Stimulated activated naive B cell treated with anti-CD40 and anti-IgM and Interleukin-4, amounts not matched to agents 10 μg/mL and 1 μg/mL and 100 μg/mL, for 72 hours (primary cell): ENCODE measurements at places on chromosomes 1 and 21.

- no peak for DNase-seq
These were observed 12.7 kb upstream of the RNF187 start for GRCh38 chr1:228474507-228474906.

DNA sequence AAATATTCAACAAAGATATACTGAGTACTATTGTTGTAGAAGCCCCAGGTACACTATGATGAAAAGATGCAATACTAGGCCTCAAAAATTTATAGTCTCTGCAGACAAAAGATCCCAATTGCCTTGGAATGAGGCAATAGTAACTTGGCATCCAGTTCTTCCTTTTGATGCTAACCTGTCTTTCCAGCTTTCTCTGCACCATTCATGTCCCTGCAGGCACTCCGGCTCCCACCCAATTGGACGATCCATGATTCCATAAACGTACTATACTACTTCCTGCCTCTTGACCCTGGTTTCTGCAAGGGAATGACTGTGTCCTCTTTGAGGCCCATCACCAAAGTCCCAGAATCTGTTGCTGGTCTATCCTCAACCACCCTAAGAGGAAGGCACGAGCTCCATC is 8.0 kb upstream of the TAGLN2 start:
- no peak for DNase-seq

GRCh38 chr1:206521127-206521526 is 13.8 kb downstream of the RASSF5 start:
- DNase-seq, result no peak

DNA sequence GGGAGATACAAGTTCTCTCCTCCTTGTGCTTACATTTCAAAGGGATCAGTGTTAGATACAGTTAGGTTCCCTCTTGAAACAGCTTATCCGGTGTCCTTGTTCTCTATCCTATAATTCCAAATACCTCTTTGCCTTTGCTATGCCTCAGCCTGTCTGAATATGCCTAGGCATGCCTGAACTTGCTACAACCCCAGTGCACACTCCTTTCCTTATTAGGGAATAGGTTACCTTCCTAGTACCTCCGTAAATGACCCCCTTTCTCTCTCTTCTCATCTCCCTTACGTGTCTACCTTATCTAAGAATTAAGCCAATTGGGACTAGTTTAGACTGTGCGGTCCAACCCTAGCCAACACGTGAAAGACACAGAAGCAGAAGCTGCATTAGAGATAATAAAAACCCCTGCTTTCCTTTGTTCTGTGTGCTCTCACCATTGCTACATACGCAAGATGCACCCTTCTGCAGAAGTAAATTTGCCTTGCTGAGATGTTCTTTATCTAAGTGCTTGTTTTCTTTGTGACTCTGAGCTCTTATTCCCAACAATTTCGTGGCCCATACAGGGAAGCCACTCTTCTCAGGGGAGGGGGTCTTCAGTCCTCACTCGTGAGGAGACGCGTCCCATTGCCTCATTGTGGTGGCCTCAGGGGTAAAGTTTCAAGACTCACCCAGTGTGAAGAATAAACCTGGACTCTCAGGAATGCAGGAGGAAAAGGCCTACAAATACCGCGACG is 802.1 kb downstream of the PLA2G4A start:
- no peak for DNase-seq

- no peak for DNase-seq
These were observed 44.8 kb downstream of the ATP5PO start for GRCh38 chr21:33870768-33871167.

- DNase-seq, result no peak
These were observed 578.5 kb downstream of the USP25 start for GRCh38 chr21:16308269-16308668.

DNA sequence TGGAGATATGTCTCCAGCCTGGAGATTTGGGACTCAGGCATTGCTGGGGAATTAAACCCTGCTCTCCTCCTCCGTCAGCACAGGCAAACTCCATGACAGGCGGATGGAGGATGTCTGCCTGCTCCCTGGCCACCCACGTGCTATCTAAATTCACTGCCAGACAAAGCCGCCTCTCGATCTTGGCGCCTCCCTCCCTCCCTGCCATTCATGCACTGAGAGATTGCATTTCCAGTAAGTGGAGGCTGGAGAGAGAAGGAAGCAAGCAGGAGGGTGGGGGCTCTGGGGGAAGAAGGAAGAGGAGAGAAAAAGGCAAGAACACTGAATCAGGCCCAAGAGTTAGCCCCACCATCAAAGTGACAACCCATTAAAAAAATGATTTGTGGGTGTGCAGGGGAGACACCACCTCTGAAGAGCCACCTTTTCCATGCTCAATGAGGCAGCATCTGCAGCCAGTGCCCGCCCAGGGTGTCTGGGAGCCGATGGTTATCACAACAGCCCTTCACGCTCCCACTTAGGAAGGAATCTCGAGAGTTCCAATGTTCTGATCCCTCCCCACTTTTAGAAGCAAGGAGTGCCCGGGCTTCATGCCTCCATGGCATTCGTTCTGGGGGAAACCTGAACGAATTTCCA is 183.0 kb downstream of the HIVEP3 start:
- DNase-seq, result no peak

- DNase-seq, result no peak
These were observed 6.9 kb upstream of the TNNT2 start for GRCh38 chr1:201384406-201384782.

DNA sequence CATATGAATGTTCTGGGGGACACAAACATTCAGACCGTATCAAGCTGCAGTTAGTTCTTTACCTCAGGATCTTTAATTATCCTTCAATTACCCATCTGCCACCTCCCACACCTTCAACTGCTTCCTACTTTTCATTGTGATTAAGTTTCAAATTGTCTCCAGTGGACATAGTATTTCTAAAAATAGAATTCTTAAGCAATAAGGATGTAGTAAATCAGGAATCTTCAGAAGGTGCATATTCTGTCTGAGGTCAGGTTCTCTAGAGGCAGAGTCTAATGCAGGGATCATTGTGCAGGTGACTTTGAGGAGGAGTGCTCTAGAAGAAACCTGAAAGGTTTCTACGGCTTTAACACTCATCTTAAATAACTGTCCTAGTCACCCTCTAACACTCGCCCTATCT is 102.6 kb upstream of the PPP2R5A start:
- DNase-seq, result no peak

DNA sequence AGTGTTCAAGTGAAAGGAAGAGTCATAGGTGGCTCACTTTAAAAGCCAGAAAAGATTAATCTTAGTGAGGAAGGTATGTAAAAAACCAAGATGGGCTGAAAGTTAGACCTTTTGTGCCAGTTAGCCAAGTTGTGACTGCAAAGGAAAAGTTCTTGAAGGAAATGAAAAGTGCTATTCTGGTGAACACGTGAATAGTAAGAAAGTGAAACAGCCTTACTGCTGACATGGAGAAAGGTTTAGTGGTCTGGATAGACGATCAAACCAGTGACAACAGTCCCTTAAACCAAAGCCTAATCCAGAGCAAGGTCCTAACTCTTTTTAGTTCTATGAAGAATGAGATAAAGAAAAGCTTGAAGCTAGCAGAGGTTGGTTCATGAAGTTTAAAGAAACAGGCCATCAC is 106.4 kb downstream of the CTH start:
- DNase-seq, result no peak

DNA sequence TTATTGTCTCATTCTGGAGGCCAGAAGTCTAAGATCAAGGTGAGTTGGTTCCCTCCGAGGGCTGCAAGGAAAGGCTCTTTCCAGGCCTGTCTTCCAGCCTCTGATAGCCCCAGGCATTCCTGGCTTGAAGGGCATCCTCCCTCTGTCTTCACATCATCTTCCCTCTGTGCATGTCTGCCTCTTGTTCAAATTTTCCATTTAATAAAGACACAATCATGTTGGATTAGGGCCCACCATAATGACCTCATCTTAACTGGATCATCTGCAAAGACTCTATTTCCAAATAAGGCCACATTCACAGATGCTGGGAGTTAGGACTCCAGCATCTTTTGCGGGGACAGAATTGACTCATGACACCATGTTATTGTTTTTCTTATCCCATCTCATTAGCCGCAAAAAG is 24.5 kb downstream of the HUNK start:
- DNase-seq, result no peak

- DNase-seq, result no peak
These were observed 396.9 kb downstream of the ADGRL2 start for GRCh38 chr1:82197606-82198005.

- no peak for DNase-seq
These were observed 15.6 kb downstream of the TPM3 start for GRCh38 chr1:154176337-154176736.

- no peak for DNase-seq
These were observed 160.6 kb upstream of the USP24 start for GRCh38 chr1:55375617-55376258.

- DNase-seq, result no peak
These were observed 113.1 kb downstream of the ITSN1 start for GRCh38 chr21:33755354-33755753.

GRCh38 chr1:110982320-110982719 is 18.6 kb upstream of the LRIF1 start:
- no peak for DNase-seq

- DNase-seq, result no peak
These were observed 7.3 kb downstream of the PLEKHO1 start for GRCh38 chr1:150156868-150157603.

GRCh38 chr1:182651339-182651724 is 33.1 kb downstream of the RGS8 start:
- DNase-seq, result no peak

- no peak for DNase-seq
These were observed 4.6 kb upstream of the FAM167B start for GRCh38 chr1:32242341-32242851.

- DNase-seq, result no peak
These were observed 58.4 kb upstream of the PARP1 start for GRCh38 chr1:226466296-226466695.

DNA sequence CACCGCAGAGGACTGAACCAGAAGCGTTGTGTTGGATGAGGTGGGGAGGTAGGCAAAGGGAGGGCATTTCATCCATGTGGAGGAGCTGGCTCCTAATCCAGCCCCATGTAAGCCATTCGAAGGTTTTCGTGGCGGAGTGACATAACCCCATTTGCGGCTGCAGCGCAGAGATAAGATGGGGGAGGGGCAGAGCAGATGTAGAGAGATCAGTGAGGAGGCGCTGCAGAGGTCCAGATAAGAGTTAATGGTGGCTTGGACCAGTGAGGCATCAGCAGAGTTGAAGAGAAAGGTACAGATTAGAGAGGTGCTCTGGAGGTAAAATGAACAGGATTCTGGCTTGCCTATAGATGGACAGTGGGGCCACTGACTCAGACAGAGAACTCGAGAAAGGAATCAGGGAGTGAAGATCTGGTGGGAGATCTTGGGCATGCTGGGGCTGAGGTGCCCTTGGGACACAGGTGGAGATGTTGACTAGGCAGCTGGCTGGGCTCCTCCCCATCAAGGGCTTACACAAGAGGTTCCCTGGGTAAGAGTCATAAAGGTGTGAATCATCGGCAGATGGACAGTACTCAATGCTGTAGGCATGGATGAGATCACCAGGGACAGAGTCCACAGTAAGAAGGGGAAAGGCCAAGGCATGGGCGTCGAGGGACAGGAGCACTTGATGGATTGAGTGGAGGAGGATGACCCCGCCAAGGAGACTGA is 7.8 kb upstream of the PTPRF start:
- no peak for DNase-seq

DNA sequence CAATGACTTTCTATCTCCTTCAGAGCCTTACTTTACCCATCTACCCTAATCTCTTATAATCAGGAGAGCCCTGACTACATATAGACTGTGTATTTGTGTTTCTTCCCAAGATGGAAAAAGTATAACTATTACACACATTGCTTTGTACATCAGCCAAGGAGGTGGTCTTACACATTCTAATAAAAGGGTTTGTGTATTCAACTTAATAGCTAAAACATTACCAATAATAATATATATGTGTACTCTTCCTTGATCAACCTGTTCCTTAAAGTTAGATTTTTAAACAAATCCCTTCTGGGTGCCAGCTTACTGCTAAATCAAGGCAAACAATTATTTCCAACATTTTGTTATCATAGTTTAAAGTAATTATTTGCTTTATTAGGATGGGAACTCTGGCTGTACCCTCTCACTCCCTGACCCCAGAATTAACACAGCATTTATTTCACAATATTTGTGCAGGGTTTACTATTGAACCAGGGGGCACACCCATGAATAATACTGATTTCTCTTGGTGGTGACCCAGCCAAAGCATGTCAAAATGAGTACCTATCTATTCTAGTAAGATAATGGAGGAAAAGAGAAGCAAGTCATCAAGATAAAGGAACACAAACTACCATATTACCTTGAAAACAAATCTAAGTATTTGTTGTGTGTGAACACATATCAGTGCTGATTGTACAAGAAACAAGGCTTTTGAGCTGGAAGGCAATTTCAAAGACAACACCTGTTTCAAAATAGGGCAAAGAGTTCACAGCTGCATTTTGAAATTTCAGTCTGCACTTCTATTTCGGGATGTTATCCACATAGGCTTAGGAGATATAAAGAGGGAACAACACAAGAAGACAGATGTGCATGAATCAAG is 30.1 kb upstream of the SLC45A3 start:
- no peak for DNase-seq

DNA sequence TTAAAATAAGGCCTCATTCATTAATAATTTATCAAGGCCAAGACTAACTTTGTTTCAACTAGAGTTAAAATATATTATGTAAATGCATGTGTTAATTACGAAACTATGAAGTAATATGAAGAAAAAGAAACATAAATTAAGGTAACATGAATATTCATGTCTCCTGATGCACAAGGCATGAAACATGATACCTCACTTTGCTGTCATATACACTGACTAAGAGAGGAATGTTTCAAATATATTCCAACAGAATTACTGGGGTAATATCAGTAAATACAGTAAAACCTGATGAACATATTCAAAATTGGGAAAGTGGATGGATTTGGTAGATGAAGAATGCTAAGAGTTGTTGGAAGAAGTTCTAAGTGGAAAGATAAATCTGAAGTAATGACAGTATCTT is 274.6 kb downstream of the LRRC7 start:
- DNase-seq, result no peak

GRCh38 chr1:26015358-26015757 is 6.2 kb upstream of the EXTL1 start:
- DNase-seq, result no peak

- DNase-seq, result no peak
These were observed 23.2 kb upstream of the DDAH1 start for GRCh38 chr1:85488126-85488525.

DNA sequence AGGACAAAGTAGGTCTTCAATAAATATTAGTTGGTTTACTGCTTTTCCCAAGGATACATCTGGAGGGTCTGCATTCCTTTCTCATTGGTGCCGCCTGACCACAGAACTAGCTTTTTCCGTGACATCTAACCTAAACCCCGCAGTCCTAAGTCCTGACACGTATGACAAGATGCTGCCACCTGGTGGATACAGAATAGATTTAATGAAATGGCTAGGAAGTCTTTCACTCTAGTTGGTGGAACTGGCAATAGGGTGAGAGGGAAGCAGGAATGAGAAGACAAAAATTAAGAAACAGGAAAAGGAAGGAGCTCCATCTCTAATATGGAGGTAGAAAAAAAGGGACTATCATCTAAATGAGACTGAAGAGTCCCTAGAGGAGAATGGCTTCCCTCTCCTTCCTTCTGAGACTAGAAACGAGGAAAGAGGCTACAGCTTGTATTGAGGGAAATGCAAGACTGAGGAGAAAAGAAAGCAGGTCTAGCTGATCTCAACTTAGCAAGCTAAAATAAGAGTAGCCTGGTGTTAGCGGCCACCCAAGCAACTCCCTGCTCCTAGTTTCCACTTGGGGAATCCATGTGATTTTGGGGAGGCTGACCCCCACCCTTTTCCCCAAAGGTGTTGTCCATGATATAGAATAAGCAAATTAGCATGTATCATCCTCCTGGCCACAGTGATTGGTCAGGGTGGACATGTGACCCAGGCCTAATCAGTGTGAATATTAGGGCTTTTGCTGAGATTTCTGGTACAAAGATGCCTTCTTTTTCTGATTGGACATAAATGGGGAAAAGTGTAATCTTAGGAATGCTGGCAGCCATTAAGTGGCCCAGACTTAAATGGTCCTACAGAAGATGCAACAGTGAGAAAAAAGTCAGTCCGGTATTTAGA is 5.9 kb downstream of the RFX5 start:
- DNase-seq, result peak; percentile 23
